Activated CD4-positive, alpha-beta T cell treated with anti-CD3 and anti-CD28 coated beads for 24 hours (primary cell): ENCODE measurements at places on chromosomes 5 and 9.

GRCh38 chr5:33769196-33769595, 122.6 kb downstream of the ADAMTS12 start:
- no peak for DNase-seq

GRCh38 chr5:82549263-82549662, 271.1 kb upstream of the RPS23 start:
- no peak for DNase-seq

DNA sequence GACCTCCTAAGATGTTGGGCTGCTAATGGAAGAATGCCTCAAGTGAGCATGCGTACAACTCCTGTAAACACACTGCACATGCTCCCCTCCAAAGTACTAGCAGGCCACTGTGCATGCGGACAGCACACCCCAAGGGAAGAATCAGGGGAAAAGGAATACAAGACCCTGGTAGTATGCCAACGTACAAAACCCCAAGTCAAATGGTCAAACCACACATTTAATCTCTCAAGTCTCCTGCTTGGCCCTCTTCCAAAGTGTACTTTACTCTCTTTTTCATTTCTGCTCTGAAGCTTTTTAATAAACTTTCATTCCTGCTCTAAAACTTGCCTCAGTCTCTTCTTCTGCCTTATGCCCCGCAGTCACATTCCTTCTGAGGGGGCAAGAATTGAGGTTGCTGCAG, 466.4 kb downstream of the DMRTA1 start:
- DNase-seq: no peak

- no peak for DNase-seq
Observed at GRCh38 chr5:31767335-31768031, 128.6 kb downstream of the PDZD2 start.

DNA sequence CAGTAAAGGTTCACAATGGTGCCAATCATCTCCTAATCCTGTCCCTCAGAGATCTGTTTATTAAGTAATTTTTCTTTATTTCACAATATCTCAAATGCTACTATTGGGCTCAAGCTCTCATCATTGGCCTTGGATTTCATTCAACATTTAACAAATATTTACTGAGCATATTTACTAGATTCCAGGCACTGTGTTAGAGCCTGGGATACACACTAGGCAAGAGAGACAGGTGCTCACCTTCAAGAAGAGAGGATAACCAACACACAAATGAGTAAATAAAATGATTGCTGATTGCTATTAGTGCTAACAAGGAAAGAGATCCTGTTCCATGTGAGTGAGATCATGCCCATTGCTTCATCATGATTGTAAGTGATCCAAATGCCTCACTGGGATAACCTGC, 27.4 kb downstream of the PPP2R2B start:
- DNase-seq: no peak

DNA sequence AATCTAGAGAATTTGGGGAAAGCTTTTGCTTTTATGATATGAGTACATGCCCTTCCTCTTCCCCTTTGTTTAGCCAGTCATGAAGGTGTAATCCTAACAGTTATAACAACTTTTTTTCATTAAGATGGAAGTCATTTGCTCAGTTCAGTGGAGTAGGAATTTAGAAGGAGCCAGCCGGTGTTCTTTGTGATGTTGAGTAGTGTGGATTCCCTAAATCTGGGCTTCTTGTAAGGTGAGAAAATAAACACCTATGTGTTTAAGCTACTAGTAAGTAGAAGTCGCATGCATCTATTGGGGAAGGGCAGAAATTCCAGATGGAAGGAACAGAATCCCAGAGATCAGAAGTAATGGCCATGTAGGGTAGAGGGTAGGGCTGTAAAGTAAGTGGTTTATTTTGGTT, 13.6 kb upstream of the CNTLN start:
- no peak for DNase-seq

DNA sequence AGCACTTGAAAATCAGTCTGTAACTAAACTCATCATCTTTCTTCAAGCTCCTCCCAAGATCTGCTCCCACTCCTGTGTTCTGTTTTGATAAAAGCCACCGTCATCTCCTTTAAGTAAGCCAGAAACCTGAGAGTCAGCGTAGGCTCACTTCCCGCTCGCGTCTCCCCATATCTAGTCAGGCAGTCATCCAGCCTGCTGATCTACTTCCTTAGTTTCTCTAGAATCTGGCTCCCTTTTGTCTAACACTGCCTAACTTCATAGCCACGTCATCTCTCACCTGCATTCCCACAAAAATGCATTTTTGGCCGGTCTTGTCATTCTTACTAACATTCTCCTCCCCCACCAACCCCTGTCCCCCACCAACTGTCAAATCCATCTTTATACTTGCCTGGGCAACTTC, 3.0 kb upstream of the TJP2 start:
- DNase-seq: no peak

GRCh38 chr5:60463179-60463868, 236.6 kb downstream of the DEPDC1B start:
- no peak for DNase-seq

GRCh38 chr5:125654392-125654791, 768.8 kb upstream of the GRAMD2B start:
- no peak for DNase-seq
